CD8-positive, alpha-beta T cell (primary cell): ENCODE measurements at places on chromosomes 12 and 14. TPM values are rescaled to one million over a fixed set of nuclear protein-coding genes. Genes with fewer than 3 reads are reported as not detected.

DNA sequence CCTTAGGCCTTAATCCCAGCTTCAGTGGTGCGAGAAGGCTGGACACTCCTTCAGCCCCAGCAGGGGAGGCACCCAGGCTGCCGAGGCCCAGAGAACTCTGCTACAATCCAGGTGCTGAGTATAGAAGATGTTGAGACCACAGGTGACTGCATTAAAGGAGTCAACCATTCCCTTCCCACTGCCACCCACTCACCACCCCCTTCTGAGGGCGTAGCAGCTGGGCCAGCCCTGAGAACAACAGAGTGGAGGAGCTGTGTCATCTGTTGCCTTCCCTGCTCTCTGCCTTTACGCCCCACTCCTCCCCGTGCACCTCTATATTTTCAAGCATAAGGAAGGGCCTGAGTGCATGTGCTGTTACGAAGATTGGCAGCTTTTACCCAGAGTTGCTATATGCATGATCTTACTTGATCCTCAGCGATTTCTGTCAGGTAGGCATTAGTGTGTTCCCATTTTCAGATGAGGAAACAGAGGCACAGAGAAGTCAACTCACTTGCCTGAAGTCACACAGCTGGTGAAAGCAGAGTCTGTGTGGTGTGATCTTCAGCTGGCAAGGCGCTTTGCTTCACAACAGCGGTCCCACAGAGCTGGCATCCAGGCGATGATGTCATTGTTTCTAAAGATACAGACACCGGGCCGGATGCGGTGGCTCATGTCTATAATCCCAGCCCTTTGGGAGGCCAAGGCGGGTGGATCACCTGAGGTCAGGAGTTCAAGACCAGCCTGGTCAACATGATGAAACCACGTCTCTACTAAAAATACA, 46.7 kb downstream of the RIN3 start:
- DNase-seq, result no peak

MYF6 gene
- not detected for total RNA-seq

GRCh38 chr14:64541972-64542835, 1.7 kb downstream of the HSPA2 start:
- DNase-seq, result no peak

GNPTAB gene
- 46.9 TPM for total RNA-seq

DNA sequence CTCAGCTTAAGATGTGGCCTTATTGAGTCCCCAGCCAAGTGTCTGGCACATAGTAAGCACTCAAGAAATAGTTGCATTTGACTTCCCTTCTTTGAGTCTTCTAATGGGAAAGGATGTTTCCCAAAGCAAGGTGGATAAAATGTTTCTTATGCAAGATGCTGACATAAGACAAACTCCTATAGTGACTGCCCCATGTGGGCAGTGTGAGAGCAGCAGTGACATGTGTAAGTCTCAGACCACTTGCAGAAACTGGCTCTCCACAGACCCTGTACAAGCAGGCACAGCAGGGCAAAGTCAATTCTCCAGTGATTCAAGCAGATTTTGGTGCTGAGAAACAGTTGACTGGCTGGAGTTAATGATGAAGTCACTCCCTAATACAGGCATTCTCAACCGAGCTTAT, 255.3 kb downstream of the ANO2 start:
- no peak for DNase-seq

- DNase-seq, result no peak
These were observed 14.2 kb downstream of the PLEKHH1 start for GRCh38 chr14:67547224-67547780.

DNA sequence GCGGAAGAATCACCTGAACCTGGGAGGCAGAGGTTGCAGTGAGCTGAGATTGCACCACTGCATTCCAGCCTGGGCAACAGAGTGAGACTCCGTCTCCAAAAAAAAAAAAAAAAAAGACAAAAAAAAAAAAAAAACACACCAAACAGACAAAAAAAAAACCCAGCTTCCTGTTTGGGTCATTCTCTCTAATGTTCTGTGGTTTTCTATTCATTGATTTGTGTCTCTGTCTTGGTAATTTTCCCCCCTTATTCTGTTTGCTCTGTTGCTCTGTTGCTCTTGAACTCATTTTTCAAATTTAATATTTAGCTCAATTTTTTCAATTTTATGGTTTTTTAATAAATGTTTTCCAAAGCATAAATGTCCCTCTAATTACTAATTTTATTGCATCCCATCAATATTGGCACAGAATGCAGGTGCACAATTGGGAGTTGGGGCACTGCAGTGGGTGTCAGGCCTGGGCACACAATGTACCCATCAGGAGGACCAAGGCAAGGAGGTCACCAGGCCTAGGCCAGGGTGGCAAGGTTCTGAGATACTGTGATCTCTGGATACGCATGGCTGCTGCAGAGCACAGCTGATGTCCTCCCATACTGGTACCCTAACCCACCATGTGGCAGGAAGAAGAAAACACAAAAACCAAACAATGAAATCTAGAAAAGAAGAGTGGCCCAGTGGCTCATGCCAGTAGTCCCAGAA, 8.0 kb upstream of the GNPTAB start:
- DNase-seq, result peak; percentile 49

DNA sequence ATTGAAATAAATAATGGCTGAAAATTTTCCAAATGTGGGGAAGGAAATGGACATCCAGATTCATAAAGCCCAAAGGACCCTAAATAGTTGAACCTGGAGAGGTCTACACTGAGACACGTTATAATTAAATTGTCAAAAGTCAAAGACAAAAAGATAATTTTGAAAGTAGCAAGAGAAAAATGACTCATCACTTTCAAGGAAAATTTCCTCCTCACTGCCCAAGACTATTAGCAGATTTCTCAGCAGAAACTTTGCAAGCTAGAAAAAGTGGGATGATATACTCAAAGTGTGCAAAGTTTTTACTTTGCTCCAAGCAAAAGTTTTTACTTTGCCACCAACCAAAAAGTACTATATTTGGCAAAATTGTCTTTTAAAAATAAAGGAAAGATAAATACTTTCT, 15.9 kb upstream of the KRT83 start:
- DNase-seq, result no peak

SIX1 gene
- not detected for total RNA-seq

GRCh38 chr14:30450631-30451545, 108.1 kb upstream of the G2E3 start:
- DNase-seq, result no peak
